ENCODE measurements at places on chromosomes 4 and X.

DNA sequence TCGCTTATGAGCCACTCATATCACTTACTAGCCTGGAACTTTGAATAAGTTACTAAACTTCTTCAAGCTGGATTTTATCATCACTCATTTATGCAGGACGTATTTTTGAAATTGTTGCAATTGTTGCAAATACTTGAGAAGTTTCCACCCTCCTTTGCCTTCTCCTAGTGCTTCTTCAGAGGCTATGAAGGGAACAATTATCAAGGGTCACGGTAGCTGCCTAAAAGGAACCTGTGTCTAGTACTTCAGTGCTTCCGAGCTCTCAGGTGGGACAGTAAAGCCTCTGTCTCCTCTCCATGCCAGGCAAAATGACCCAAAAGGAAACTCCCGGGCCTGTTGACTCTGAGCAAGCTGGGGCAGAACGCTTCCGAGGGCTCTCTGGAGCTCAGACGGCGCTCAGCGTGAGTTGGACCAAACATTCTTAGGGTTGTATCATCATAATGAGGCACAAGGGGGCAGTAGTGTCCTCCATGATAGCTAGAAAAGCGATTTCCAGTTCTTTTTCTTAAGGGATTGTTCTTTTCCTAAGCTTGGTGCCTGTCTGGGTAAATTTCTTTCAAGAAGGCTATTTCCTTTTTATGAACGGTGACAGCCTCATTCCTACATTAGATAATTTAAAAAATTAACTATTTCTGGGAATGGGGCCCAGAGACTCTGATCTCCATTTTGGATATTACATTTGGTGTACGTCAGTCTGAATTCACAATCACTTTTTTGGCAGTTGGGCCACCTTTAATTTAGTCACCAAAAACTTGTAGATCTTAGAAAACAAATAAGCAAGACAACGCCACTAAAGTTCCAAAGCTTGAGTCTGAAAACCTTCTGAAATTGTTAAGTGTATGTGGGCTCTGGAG lies 73.1 kb downstream of the PACRGL start:
- no peak for DNase-seq

DNA sequence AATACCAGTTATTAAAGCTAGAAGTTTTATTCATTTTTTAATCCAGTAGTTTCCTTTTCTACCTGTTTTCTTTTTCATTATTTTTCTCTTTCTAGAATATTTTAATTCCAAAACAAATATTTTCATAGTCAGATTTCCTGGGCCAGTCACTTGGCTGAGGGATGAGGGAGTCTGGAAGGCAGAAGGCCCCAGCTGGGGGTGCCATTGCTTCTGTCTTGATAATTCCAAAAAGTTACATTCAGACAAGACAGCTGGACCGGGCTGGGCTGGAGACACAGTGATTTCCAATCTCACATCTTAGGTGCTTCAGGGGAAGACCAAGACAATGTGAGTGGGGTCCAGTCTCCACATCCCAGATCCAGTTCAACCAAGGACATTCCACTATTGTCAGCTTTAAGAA lies 263.5 kb downstream of the TMA16 start:
- DNase-seq = no peak

DNA sequence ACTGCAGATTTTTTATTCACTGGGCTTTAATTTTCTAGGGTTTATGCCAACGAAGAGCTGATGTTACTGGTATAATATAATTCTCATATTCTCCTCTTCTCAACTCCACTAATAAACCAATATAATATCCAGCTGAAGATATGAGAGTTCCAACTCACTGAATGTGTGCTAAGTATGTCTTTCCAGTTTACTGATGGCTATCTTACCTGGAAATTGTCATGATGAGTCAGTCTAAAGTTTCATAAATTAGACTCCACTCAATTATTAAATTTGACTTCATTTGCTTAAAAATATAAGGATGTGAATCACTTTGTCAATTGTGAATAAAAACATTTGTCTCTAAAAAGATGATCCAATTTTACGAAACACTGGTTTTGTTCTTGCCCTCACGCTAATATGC lies 28.4 kb downstream of the STBD1 start:
- no peak for DNase-seq

DNA sequence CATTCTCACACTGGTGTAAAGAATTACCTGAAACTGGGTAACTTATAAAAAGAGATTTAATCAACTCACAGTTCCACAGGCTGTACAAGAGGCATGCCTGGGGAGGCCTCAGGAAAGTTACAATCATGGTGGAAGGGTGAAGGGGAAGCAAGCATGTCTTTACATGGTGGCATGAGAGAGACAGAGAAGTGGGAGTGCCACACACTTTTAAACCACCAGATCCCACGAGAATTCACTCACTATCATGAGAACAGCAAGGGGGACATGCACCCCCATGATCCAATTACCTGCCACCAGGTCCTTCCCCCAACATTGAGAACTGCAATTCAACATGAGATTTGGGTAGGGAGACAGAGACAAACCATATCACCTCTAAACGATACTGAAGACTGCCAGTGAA lies 23.0 kb downstream of the EPGN start:
- DNase-seq = no peak

- no peak for DNase-seq
Observed at GRCh38 chrX:29082558-29082957, 495.3 kb downstream of the IL1RAPL1 start.

Measured in cortex of kidney (tissue), 1 donor.